Left ventricle myocardium inferior (tissue), 1 donor: ENCODE measurements at places on chromosomes 2 and 18. TPM values are rescaled to one million over a fixed set of nuclear protein-coding genes. Genes with fewer than 3 reads are reported as not detected.

GRCh38 chr2:29878898-29879297 lies 42.5 kb downstream of the ALK start:
- H3K27ac ChIP-seq = no peak overlapping the region
- H3K4me3 ChIP-seq = no peak overlapping the region
- no peak for DNase-seq
- H3K4me1 ChIP-seq = no peaks in the 10 kb centered on the region
- peaks cover 42% of the 10 kb centered on the region for H3K27me3 ChIP-seq

DNA sequence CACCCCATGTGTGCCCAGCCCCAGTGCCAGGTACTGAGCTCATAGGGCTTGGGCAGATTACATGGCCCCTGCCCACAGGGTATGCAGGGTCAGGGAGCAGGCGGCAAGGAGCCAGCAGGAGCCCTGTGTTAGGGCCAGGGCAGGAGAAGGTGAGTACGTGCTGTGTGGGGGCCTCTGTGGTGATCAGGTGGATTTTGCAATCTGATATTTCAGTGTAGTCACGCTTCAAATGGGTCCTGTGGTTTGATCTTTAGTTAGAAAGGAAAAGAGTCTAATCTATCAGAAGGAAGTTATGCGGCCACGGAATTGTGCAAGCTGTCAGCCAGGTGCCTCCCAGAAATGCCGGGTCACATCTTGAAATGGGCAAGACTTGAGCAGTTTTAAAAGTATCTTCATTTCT lies 13.9 kb downstream of the UBE2F start:
- no peak for DNase-seq
- H3K27ac ChIP-seq = no peak overlapping the region
- no peaks in the 10 kb centered on the region for H3K27me3 ChIP-seq
- peaks cover 5% of the 10 kb centered on the region for H3K36me3 ChIP-seq

DNA sequence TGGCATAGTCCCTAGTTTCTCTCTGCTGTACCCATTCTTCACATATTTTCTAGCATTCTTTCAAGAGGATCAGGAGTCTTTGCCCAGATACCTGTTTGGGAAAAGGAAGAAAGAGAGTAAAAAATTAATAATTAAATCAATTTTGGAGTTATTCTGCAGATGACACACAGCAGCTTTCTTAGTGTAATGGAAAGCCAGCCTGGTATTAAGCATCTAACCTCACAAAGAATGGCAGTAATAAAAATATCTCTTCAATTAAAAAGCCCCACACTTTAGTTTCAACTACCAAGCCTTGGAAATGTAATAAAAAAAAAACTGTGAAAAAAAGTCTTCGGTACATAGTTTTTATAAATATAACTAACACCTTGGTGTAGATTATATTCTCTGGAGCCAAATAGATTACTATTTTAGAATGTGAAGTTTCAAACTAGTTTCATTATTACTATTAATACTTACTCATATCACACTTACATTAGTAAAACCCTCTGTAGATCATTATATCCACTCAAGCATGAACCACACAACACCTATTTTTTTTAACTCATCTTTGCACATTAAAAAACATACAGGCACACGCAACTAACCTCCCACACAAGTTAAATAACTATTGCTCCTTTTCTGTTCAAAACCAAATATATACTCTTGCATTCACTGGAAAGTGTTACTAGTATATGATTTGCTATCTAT lies 90.9 kb downstream of the GPD2 start:
- no peaks in the 10 kb centered on the region for H3K4me1 ChIP-seq
- H3K4me3 ChIP-seq = no peak overlapping the region
- DNase-seq = no peak
- no peak overlapping the region for H3K27ac ChIP-seq
- peaks cover 2% of the 10 kb centered on the region for H3K36me3 ChIP-seq

- H3K4me3 ChIP-seq = no peak overlapping the region
- H3K27ac ChIP-seq = no peak overlapping the region
- H3K4me1 ChIP-seq = no peaks in the 10 kb centered on the region
- peaks cover 51% of the 10 kb centered on the region for H3K36me3 ChIP-seq
- H3K27me3 ChIP-seq = no peaks in the 10 kb centered on the region
- DNase-seq = no peak
Observed at GRCh38 chr2:207750345-207750744, 19.4 kb downstream of the FZD5 start.

DNA sequence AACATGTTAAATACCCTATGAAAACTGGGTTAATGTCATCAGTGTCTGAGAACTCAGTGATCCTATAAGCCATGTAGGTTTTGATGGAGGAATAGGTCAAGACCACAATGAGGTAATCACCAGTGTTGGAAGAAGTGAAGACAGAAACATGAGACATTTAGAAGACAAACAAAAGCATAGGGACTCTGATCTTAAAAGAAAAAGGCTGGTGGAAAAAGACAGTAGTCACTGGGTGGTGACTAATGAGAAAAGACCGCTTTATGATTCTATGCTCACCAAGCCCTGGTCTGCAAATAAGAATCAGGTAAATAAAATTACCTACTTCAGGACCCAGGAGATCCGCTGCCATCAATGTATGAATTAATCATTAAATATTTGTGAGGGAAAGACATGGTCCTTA lies 271.9 kb downstream of the GPD2 start:
- DNase-seq = no peak
- no peaks in the 10 kb centered on the region for H3K27me3 ChIP-seq
- H3K4me1 ChIP-seq = peaks cover 13% of the 10 kb centered on the region
- no peaks in the 10 kb centered on the region for H3K36me3 ChIP-seq

- no peaks in the 10 kb centered on the region for H3K27me3 ChIP-seq
- no peak for DNase-seq
- H3K4me3 ChIP-seq = no peak overlapping the region
- H3K36me3 ChIP-seq = no peaks in the 10 kb centered on the region
- H3K4me1 ChIP-seq = no peaks in the 10 kb centered on the region
Observed at GRCh38 chr2:189499137-189499536, 57.9 kb downstream of the WDR75 start.

GRCh38 chr2:2825516-2826208 lies 494.6 kb upstream of the MYT1L start:
- H3K36me3 ChIP-seq = no peaks in the 10 kb centered on the region
- no peak overlapping the region for H3K4me3 ChIP-seq
- DNase-seq = no peak
- H3K4me1 ChIP-seq = no peaks in the 10 kb centered on the region
- H3K27ac ChIP-seq = no peak overlapping the region

GRCh38 chr2:120953843-120954584 lies 218.3 kb downstream of the GLI2 start:
- peaks cover 9% of the 10 kb centered on the region for H3K4me1 ChIP-seq
- no peak for DNase-seq
- H3K27ac ChIP-seq = no peak overlapping the region

RFTN2 gene
- total RNA-seq = 5.6 TPM

B3GNT7 gene
- 2.4 TPM for total RNA-seq

GRCh38 chr2:184481865-184482264 lies 116.5 kb upstream of the ZNF804A start:
- H3K4me3 ChIP-seq = no peak overlapping the region
- H3K36me3 ChIP-seq = no peaks in the 10 kb centered on the region
- H3K27me3 ChIP-seq = no peaks in the 10 kb centered on the region
- H3K4me1 ChIP-seq = no peaks in the 10 kb centered on the region
- H3K27ac ChIP-seq = no peak overlapping the region

GRCh38 chr2:21270708-21271122 lies 146.9 kb downstream of the TDRD15 start:
- no peaks in the 10 kb centered on the region for H3K27me3 ChIP-seq
- peak; percentile 83 for DNase-seq
- no peak overlapping the region for H3K4me3 ChIP-seq

GRCh38 chr2:177619461-177619860 lies 226.9 kb downstream of the AGPS start:
- H3K4me1 ChIP-seq = peaks cover 24% of the 10 kb centered on the region
- H3K4me3 ChIP-seq = peak overlapping the region; percentile 82
- DNase-seq = no peak
- peak overlapping the region; percentile 95 for H3K27ac ChIP-seq
- no peaks in the 10 kb centered on the region for H3K36me3 ChIP-seq

DNA sequence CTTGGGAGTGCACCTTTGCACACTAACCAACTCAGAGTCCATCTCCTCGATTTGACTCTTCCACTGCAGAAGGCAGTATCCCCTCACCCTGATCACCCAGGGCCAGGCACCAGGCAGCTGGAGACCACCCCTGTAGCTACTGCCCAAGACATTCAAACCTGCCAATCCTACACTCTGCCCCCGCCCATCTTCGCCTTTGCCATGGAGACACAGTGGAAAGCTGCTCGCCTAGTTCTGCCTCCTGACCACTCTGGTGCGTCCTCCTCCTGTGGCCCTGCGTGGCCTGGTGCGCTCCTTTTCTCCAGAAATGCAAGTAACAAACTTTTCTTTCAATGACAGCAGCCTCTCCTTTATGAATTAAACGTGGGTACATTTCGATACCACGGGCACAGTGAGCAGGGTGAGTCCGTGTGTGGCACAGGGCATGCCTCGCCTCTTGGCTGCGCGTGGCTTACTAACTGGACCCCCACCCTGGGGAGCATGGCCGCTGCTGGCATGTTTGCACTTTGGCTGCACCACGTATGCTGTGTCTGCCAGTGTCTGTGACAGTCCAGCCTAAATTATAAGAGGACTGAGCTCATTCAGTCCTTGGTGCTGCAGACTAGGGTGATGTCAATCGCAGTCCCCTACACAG lies 47.6 kb downstream of the LONRF2 start:
- H3K4me3 ChIP-seq = no peak overlapping the region
- peaks cover 5% of the 10 kb centered on the region for H3K4me1 ChIP-seq
- peaks cover 11% of the 10 kb centered on the region for H3K36me3 ChIP-seq
- H3K27ac ChIP-seq = no peak overlapping the region
- DNase-seq = no peak

GRCh38 chr2:54606393-54606958 lies 117.0 kb upstream of the EML6 start:
- DNase-seq = peak; percentile 55
- H3K27ac ChIP-seq = peak overlapping the region; percentile 80
- no peak overlapping the region for H3K4me3 ChIP-seq
- peaks cover 99% of the 10 kb centered on the region for H3K4me1 ChIP-seq
- no peaks in the 10 kb centered on the region for H3K36me3 ChIP-seq
- H3K27me3 ChIP-seq = no peaks in the 10 kb centered on the region

DNA sequence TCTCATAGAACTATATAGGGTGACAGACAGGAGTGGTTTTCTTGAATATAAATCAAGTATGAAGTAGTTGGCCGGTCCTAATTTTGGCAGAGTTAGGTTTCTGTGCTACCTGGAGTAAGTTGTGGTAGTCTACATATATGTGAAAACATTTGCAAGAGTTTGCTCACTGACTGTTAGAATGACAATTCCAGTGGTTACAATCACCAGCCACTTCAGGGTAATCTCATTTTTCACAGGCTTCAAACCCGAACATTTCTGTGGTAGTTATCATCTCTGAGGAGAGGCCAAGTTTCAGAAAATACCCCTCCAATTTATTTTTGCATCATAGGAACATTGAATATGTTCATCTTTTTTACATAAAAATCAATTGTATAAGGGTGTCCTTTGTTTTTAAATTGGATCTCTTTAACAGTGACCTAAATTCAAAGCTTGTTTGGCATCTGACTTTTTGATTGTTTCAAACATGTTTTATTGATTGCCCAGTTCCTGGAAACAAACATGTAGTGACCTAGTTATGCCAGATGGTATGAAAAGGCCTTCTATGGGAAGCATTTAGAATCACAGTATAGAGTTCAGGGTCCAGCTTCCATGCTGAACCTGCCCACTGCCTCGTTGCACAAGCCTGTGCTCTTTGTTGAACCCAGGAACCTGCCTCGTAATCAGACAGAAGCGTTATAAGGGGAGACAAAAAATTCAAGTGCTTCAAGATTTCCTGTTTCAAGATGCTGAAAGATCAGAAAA lies 250.6 kb downstream of the LTBP1 start:
- H3K4me1 ChIP-seq = peaks cover 13% of the 10 kb centered on the region
- peaks cover 15% of the 10 kb centered on the region for H3K36me3 ChIP-seq
- H3K4me3 ChIP-seq = no peak overlapping the region
- no peak overlapping the region for H3K27ac ChIP-seq

PHLPP1 gene
- 5.9 TPM for total RNA-seq

DNA sequence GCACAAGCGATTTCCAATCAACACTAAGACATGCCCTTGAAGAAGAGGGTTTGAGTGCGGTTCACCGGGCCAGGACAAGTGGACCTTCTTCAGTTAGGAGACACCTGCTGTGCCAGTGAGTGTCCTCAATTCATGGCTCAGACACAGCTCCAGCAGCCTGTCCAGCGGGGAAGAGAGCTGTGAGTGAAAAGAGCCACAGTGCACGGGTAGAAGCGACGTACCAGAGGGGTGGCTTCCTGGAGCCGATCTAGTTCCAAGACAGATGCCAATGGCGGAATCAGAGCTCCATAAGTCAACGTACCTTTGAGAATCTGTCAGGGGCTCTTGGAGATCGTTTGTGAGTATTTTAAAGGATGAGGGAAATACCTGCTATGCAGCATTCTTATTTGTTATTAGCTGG lies 119.9 kb upstream of the SALL3 start:
- DNase-seq = no peak
- no peaks in the 10 kb centered on the region for H3K36me3 ChIP-seq
- no peak overlapping the region for H3K27ac ChIP-seq
- no peak overlapping the region for H3K4me3 ChIP-seq
- no peaks in the 10 kb centered on the region for H3K4me1 ChIP-seq

- no peak overlapping the region for H3K4me3 ChIP-seq
- DNase-seq = no peak
- peaks cover 69% of the 10 kb centered on the region for H3K4me1 ChIP-seq
- H3K36me3 ChIP-seq = no peaks in the 10 kb centered on the region
Observed at GRCh38 chr2:47089083-47089464, 66.0 kb downstream of the STPG4 start.
